ENCODE measurements at places on chromosomes 4 and X. TPM values are rescaled to one million over a fixed set of nuclear protein-coding genes. Genes with fewer than 3 reads are reported as not detected.

ABHD18 gene
- polyA plus RNA-seq, result 1.2 TPM

DNA sequence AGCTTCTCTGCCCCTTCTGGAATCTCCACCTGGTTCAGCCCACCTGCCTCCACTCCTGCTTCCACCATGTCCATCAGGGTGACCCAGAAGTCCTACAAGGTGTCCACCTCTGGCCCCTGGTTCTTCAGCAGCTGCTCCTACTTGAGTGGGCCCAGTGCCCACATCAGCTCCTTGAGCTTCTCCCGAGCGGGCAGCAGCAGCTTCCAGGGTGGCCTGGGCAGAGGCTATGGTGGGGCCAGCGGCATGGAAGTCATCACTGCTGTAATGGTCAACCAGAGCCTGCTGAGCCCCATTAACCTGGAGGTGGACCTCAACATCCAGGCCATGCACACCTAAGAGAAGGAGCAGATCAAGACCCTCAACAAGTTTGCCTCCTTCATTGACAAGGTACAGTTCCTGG, 74.4 kb upstream of the ZXDA start:
- no peak for DNase-seq

- DNase-seq, result no peak
These were observed 89.1 kb downstream of the FAM13A start for GRCh38 chr4:88967883-88968331.

DNA sequence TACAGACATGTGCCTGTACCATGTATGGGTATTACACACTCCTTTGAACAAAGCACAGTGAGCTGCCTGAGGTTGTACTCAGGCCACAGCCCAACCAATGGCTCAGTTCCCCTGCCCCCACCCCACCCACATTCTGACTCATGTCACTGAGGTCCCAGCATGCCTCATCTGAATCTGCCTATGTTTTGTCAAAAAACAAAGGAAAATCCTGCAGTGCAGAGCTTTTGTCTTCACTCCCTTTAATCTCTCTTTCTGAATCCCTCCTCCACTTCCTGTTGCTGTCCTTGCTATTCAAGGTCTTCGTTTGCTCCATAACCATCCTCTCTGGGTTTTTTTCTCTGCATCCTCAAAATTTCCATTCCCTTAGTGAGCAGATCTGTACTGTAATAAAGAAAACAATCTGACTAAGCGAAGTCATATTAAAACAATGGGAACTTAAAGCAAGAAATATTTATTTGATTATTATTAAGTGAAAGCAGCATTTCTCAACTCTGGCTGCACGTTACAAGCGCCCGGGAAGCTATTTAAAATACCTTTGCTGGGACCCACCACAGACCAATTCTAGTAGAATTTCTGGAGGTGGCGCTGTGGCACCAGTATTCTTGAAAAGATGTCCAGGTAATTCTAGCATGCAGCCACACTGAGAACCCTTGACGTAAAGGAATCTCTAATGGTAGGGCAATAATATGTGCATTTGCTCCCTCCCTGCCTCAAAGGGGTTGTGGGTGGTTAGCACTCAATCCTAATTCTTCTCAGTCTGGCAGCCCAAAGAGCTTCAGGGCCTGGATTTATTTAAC, 8.7 kb downstream of the GUCY2F start:
- peak; percentile 31 for DNase-seq

GRCh38 chr4:103410386-103410785, 212.2 kb upstream of the CENPE start:
- no peak for DNase-seq

- DNase-seq, result no peak
These were observed 212.7 kb upstream of the C1QTNF7 start for GRCh38 chr4:15215109-15215508.
